ENCODE measurements at places on chromosomes 5 and 9.

DNA sequence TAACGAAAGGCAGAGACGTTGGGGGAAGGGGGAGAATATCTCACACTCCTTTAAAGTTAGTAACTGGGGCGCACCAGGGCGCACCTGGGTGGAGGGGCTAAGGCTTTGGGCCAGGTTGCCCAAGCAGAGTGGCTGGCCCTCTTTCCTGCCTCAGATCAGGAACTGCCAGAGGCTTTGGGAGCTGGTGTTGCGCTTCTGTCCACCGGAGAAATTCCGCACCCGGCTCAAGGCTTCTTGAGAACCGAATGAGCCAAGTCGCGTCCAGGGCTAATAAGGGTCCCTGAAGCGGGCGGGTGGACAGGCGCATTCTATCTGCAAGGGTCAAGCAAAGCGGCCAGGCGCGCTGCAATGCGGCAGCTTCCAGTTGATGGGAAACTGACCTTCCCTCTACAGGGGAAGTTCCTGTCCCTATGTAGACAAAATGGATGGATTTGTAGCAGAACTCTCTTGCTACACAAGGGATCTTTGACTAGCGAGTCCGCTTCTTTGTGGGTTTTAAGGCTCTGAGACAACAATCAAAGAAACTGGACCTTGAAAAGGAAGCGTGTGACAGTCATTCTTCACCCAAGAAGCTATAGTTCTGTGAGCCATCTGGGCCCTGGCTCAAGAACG, 5.5 kb downstream of the PAX5 start:
- DNase-seq: no peak

GRCh38 chr9:80143899-80144298, 572.1 kb downstream of the TLE4 start:
- no peak for DNase-seq

GRCh38 chr5:73911761-73912393, 285.9 kb downstream of the ARHGEF28 start:
- DNase-seq: no peak

DNA sequence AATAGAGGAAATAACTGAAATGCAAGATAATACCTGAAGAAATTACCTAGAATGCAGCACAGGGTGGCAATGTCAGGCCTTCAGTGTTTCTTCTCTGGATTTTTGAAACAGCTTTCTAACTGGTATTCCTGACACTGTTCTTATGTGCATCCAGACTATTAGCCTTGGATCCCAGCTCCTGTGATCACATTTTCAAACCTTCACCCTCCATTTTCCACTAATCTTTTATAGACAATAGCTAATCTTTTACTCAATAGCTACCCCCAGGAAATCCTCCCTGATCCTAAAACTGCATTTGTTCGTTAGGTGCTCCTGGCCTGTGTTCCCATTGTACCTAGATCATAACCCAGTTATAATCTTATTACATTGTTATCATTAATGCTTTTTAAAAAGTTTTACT, 101.5 kb upstream of the DHFR start:
- no peak for DNase-seq

DNA sequence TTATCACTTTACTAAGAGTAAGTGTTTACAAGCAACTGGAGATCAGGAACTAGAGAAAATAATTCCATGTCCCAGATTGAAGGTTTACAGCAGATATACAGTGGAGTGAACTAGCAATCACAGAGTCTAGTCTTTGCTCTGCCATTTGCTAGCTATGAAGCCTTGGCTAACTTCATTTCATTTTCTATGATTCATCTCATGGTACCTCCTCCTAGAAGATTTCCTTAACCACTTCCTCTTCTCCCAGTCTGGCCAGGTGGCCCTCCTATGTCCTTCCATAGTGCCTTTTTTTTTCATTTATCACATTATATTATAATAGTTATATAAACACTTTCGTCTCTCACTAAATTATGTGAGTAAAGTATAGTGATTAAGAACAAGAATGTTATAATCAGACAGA, 52.1 kb downstream of the GRIA1 start:
- no peak for DNase-seq

- DNase-seq: no peak
Observed at GRCh38 chr5:3116366-3116765, 364.9 kb upstream of the IRX2 start.

All from pulmonary artery endothelial cell (primary cell).